ENCODE measurements at places on chromosomes 5 and 9. TPM values are rescaled to one million over a fixed set of nuclear protein-coding genes. Genes with fewer than 3 reads are reported as not detected.

The CNOT8 gene
- 72.7 TPM for total RNA-seq

The ARL14EPL gene
- 0.37 TPM for total RNA-seq

The CARTPT gene
- total RNA-seq = not detected

The VDAC1 gene
- total RNA-seq = 157 TPM

The ADAM19 gene
- total RNA-seq = 9.3 TPM

The SLC36A2 gene
- total RNA-seq = not detected

The SLC6A19 gene
- not detected for total RNA-seq

The ZNF608 gene
- 2.8 TPM for total RNA-seq

The RNF224 gene
- total RNA-seq = 4.7 TPM

The SPINK7 gene
- not detected for total RNA-seq

The WDR5 gene
- 54.9 TPM for total RNA-seq

The UGT3A2 gene
- not detected for total RNA-seq

The RNF180 gene
- total RNA-seq = not detected

The PAX5 gene
- total RNA-seq = not detected

The FAM81B gene
- 5.0 TPM for total RNA-seq

The FTMT gene
- total RNA-seq = not detected

The MED27 gene
- total RNA-seq = 28.4 TPM

The ST8SIA4 gene
- total RNA-seq = 2.4 TPM

The HMCN2 gene
- 1.6 TPM for total RNA-seq

The CRB2 gene
- total RNA-seq = not detected

The IFNA13 gene
- not detected for total RNA-seq

Measured in PC-9 (cell line).